ENCODE measurements at places on chromosomes 2 and 18.

DNA sequence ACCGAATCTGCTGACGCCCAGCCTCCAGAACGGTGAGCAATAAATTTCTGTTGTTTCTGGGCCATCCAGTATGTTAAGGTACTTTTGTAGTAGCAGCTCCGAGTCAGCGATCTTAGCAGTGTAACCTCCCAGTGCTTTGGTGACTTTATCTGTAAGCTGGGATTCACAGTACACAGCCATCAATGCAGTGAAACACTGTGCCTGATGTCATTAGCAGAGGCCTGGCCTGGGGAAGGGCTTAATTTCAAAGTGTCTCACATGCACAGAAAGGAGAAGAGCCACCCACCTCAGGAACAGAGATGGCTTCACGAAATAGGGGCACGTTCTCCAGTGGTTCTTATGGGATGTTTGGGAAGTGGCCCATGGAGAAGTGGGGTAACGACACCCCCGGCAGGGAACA, 281.2 kb downstream of the PHLPP1 start:
- no peak for DNase-seq

DNA sequence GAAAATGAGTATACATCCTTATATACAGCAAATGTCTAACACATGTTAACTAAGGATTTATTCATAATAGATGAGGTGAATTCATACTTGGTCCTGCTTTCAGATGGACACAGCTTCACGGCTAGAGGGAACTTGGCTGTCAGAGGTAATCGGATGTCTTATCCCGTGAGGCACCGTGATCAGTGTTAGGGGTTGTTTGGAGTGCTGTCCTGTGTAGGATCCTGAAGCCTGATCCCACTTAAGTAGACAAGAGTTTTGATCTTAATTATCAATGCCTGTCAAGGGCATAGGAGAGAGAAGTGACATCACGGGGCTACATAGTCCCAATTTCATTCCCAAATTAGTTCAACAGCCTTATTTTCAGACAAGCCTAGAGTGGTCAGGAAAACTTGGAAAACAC, 204.6 kb downstream of the RNF144A start:
- DNase-seq, result no peak

DNA sequence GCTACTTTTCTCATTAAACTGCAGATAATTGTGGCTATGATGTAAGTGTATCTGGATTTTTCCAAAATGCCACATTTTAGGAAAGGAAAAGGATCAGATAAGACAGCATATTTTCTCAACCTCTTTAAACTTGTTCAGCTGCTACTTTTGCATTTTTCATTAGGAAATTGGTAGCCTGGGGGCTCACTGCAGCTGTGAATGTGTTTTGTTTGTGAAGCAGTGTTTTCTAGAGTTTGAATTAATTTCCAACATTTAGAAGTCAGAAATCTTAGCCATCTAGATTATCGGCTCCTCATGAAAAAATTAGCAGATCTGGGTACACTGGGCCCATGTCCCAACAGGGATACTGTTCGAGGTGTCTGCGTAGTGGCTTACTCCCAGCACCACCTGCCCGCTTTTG, 56.3 kb upstream of the ZDBF2 start:
- DNase-seq, result no peak

DNA sequence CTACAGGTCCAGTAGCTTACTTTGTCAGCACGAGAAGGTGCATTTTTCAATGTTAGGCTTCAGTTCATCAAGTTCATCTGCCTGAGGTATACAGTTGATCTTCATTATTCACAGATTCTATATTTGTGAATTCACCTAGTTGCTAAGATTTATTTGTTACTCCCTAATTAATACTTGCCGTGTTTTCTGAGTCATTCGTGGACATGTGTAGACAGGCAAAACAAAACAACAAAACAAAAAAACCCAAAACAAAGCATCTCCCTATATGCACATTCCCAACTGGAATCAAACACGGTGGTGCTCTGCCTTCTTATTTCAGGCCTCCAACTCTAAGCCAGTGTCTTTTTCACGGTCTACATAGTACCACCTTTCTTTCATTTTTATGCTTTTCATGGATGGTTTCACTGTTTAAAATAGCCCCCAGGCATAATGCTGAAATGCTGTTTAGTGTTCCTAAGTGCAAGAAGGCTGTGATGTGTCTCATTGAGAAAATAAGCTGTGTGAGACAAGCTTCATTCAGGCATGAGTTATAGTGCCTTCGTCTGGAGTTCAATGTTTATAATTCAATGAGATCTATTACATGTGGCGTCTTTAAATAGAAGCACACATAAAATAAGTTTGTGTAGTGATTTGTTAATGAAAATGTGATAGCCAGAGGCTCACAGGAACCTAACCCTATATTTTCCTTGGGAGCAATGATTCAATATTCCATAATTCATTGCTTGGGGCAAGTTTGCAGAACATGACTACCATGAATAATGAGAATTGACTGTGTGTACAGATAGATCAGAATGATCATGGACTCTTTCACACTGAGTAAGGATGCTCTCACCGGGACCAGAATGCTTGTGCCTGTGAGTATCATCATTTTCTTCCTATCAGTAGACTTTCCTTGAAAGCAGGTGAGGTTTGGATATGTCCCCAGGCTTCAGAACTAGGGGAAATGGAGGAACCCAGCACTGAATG, 24.6 kb downstream of the ITGB6 start:
- no peak for DNase-seq

DNA sequence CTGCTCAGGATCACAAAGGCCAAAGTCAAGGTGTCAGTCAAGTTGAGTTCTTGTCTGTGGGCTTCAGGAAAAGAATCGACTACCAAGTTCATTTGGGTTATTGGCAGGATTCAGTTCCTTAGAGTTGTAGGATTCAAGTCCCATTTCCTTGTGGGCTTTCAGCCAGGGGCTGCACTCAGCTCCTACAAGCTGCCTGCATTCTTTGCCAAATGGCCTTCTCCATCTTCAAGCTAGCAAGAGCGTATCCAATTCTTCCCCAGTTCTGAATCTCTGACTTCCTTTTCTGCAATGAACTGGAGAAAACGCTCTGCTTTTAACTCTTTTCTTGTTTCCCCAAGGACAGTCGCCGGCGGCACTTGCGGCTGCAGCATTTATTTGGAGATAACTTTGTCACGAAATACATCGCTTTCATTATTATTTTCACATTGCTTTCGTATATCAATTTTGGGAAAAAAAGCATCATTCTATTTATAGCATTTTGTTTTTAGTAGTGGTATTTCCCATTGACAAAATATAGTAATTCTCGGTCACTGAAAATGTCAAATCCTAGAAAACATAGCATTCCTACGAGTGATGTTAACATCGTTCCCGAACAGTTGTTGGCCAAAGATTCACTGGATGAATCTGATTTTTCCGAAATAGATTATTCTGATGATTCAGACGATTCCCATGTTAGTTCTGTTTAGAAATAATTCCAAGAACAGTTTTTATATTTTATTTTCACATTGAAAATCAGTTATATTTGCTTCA, 59.6 kb upstream of the SERPINE2 start:
- DNase-seq, result no peak

- no peak for DNase-seq
These were observed 1.9 kb downstream of the GORASP2 start for GRCh38 chr2:170930991-170931266.

DNA sequence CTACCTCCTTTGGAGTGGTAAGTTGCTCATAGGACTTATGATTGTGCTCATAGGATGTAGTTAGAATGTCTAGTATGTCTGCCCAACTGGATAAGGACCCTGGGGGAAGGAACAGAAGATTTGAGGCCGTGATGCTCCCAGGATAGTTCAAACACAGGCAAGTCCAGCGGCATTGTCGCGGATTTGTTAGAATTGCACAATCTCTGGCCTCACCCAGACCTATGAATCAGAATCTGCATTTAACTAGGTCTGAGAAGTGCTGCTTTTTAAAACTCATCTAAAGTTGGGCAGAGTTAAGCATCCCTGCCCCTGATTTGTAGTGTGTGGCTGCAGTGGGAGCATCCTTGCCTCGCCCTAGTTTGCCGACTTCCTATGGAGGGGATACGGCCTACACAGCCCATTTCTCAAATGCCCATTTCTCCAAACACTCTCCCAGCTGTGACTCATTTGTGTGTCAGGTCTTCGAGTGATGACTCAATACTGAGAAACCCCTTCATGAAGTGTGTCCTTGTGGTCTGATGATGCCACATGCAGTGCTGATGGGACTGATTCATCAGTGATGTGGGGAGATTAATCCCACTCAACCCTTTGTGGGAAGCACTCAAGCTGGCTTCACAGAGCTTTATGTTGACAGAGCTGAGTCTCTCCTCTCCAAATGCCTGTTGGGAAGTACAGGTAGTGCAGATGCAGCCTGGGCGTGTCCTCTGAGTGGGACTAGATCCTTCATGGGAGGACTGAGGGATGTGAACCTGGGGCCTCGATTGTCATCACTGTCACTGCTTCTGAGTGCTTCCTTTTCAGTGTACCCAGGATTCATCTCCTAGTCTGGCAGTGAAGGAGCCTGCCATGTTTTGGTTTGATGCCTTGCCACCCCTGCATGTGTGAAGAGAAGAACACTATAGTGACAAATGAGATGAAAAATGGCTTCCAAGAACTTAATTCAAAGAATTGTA, 18.7 kb downstream of the SMIM21 start:
- DNase-seq, result peak; percentile 69

DNA sequence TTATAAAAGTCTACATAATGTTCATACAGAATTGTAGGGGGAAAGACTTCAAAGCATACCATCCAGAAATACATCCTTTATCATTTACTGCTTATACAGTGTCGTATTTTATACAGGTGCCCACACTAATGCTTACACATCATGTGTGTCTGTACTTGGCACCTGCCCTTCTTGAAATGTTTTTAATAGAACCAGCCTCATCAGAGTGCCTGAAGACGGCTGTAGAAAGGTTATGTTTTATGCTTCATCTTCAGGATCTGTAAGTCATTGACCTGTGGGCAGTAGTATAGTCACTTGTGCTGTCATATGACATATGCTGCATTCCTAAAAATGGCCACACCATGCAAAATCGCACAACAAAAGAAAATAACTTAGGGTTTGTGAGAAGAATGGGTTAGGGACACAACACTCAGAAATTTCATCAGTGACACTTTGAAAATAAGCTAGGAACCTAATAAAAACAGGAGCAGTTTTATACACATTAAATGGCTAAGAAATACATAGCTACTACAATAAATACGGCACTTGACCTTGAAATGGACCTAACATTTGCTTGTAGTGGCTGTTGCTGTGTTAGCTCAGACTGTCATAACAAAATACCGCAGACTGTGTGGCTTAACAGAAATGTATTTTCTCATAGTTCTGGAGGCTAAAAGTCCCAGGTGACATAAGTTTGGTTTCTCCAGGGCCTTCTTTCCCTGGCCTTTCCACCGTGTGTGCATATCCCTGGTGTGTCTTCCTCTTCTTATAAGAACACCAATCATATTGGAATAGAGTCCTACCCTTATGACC, 112.6 kb downstream of the CERS6 start:
- no peak for DNase-seq

DNA sequence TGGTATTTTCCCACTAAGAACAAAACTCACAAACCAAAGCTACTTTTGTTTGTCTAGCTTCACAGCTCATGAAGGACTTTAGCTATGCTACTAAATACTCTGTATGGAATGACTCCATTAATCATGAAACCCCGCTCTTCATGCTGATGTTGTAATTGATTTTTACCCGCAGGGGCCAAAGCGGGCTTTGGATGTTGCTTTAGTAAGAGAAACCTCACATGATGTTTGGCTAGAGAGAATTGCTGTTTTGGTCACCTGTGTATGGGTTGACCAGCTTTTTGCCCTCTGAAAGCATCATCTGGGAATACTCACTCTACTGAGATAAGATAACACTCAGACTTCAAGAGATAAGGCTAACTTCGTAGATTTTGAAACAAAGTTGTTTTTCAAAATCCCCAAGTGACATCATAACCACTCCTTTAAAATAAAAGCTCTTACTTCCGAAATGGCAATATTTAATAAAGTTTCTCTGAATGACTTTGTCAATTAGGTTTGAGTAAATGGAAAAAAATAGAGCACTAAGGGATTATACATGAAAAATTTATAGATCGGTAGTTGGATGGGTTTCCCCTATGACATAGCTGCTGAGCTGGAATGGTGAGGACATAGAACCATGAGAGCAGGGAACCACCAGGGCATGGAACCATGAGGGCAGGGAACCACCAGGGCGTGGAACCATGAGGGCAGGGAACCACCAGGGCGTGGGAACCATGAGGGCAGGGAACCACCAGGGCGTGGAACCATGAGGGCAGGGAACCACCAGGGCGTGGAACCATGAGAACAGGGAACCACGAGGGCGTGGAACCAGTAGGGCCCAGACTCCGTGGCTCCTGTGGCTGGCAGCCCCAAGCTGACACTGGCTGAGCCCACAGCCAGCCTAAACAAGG, 31.9 kb downstream of the ACKR3 start:
- no peak for DNase-seq

GRCh38 chr2:120579916-120580685, 155.6 kb upstream of the GLI2 start:
- no peak for DNase-seq

DNA sequence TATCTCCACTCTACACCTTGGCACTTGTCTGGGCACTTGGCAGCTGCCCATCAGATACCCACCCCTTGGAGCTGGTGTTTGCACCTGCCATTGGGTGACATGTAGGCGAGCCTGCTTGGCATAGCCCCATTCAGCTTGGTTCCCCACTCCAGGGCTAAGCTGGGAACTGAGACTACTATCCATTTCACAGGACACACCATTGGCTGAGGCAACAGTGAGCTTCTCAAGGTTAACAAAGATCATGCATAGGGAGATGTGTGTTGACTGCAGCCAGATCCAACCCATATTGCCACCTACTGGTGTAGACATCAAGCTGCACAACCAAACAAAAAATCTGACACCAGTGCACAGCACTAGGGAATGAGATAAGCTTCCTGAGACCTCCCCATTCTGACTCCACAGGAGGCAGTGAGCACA, 1389.8 kb upstream of the TMEFF2 start:
- peak; percentile 50 for DNase-seq

Data from SW 1271 (cell line).